SW480 (cell line): ENCODE measurements at places on chromosomes 6 and 20.

DNA sequence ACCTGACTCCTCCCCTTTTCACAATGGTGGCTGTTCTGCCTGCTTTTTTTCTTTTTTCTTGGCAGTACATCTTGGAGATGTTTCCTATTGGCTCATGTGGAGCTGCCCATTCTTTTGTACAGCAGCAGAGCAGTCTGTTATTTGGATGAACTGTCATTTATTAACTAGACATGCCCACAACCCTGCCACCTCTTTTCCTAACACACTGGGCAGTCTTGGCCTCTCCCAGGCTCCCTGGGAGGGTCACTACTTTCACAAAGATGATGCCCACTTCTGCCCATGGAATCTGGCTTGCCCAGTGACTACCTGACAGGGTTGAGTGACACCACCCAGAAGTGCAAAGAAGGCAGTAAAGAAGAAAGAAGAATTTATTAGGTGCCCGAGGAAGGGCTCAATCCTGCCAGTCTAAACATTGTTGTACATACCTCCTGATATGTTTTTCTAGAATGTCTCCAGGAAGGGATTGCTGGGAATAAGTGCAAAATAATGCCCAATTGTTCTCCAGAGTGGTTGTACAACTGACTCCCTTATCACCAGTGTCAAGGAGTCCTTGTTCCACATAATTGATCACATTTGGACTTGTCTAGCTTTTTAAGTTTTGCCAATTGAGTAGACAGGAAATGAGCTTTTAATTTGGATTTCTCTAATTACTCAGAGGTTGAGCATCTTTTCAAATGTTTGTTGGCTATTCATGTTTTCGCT is 19.7 kb upstream of the SCRT2 start:
- DNase-seq = no peak

GRCh38 chr20:18272451-18272850 is 15.9 kb upstream of the ZNF133 start:
- DNase-seq = no peak

DNA sequence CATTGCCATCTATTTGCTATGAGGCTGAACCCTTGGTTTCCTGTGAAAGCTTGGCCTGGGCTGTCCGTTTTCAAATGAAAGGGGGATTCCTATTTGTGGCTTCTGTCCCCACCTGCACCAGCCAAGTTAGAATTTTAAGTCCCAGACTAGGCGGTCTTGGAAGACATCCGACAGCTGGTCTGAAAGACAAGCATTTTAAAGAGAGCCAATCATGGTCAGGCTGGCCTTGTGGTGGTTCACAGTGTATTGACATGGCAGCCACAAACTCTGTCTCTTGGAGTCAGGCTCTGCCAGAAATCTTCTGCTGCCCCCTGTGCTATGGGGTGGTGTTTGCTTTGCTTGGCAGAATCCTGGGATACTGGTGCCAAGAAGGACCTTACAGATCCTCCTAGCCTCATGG is 319.2 kb upstream of the MOCS1 start:
- no peak for DNase-seq

DNA sequence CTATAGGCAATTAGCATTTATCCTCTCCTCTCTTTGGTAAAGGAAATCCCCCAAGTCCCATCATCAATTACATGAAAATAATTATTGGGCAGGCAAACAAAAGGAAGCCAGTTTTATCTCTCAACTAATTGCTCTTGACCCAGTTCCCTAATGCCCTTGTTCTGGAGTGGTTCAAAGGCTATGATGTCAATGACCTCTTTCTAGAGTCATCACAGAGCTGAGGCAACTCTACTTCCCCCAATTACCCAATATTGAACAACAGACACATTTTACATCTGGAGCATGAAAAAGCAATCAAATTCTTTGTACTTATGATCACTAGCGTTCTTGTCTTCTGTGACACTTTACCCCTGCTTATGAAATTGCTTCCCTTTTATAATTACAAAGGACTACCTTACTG is 43.5 kb downstream of the NT5E start:
- no peak for DNase-seq

DNA sequence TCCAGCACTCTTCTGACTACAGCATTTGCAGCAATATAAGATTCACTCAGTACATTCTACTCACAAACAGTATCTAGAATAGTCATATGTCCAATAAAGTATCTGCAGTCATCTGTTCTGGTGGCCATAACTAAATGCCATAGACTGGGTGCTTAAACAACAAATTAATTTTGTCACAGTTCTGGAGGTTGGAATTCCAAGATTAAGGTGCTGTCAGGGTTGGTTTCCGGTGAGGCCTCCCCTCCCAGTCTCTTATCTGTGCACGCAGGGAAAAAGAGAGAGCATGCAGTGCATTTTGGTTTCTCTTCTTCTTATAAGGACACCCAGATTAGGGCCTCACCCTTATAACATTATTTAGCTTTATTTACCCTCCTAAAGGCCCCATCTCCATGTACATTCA is 21.3 kb upstream of the NUS1 start:
- DNase-seq = no peak

GRCh38 chr6:22250486-22250885 is 46.4 kb downstream of the PRL start:
- no peak for DNase-seq

GRCh38 chr20:24485981-24486380 is 16.6 kb downstream of the SYNDIG1 start:
- DNase-seq = no peak

DNA sequence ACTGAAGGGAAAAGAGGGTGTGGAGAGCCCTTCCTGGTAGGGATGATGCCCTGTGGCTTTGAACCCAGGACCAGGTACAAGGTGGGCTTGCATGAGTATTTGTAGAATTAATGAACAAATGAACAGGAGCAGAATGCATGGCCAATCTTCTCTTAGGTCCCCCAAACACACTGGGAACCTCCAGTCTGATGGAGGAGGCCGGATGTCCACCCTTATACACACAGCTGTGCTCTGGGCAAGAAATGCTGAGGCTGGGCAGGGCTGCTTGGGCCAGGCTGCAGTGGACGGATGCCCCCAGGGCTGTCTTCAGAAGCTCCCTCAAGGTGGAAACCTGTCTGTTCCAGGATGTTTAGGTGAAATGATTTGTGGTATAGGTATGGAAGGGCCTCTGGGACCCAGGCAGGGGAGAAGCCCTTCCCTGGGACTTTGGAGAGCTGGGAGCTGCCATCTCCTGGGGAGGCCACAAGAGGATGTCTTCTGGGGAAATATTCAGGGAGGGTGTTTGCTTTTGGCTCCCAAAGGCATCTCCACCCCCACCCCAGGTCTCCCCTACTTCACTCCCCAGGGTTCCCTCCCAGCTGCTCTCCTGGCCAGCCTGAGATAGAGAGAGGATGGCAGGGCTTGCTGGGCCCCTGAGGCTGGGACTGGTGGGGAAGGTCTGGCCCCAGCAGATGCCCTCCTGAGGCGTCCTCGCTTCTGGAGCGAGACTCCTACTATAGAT is 23.3 kb downstream of the VEGFA start:
- no peak for DNase-seq

DNA sequence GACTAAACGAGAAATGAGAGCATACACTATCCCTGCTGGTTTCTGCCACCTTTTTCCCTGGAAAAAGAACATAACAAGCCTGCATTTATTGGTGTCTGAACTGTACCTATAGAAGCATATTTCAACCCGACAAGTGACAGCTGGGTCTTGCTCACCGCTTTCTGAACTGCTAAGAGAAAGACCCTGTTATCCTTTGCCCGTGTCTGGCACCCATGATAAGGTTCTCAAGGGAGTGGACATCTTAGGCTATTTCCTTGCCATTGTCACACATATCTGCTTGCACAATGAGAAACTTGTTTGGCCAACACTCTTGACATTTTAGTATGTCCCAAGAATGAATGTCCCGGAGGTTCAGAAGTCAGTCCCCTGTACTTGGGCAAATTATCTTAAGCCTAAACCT is 19.3 kb downstream of the RIPOR2 start:
- DNase-seq = no peak

DNA sequence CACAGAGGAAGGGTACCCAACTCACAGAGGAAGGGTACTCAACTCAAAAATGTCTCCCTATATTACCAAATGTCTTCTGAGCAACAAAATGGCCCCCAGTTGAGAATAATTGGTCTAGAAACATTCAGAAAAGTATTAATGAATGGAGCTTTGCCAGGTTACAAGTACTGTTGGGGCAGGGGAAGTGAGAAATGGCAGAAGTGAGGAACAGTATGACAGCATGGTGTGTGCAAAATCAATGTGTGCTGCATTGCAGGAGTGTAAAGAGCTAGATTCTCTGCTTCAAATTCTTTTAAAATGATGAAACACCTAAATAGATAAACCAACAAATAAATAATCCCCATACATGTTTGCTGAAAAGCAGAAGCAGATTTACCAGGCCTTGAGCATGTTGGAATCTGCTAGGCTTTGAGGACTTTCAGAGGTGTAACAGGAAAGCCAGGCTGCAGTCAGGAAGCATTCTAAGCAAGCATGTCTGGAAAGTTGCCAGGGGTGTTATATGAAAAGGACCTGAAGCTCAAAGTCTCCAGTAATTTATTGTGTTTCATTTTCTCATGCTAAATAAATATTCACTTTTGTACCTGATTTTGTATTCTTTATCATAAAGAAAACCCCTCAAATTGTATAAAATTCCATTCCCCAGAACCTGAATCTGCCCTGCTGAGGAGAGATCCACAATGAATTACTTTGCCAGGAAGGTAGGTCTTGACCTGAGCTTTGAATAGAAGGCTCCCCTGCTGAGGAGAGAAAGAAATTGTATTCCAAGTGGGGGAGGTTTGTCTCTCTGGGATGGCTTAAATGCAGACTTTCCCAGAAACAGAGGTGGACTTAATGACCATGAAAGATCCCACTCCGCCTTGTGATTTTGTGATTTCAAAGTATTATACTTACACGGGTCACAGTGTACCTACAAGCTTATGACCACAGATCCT is 265.0 kb upstream of the MARCKS start:
- no peak for DNase-seq

DNA sequence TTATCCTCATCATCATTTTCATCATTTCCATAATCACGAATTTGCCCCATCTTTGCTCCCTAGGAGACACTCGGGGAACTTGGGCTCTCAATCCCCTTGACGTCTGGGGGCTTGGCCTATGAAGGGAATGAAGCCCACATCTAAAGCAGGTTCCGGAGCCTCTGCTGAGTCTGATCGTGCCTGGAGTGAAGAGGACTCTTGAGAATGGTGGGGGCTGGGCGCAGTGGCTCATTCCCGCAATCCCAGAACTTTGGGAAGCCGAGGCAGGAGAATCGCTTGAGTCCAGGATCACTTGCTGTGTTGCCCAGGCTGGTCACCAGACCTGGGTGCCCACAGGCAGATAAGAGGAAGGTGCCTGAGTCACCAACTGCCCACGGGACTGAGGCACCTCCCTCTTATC is 114.5 kb downstream of the SYCP2 start:
- DNase-seq = no peak

DNA sequence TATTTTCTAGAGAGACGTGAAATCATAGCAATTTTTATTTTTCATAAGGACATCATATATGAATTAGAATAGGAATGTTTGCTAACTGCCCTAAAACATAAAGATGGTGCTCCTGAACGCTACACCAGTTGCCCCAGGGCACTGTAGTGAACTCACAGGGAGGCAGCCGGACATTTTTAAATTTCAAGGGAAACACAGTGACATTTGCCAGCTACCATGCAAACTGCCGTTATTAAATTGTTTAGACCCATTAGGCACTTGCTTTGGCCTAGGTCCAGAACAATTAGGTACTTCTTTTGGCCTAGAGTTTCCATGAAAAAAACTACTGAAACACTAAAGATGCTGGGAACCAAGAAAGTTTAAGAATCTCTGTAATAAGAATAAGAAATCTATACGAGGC is 24.9 kb upstream of the CFAP206 start:
- DNase-seq = no peak

DNA sequence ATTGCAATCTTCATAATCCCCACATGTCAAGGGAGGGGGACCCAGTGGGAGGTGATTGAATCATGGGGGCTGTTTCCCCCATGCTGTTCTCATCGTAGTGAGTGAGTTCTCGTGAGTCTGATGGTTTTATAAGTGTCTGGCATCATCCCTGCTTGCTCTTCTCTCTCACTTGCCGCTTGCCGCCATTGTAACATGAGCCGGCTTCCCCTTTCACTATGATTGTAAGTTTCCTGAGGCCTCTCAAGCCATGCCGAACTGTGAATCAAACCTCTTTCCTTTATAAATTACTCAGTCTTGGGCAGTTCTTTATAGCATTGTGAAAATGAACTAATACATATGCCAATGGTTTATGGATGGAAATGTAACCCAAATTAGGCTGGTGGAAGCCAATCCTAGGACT is 109.4 kb upstream of the AKAP12 start:
- no peak for DNase-seq

DNA sequence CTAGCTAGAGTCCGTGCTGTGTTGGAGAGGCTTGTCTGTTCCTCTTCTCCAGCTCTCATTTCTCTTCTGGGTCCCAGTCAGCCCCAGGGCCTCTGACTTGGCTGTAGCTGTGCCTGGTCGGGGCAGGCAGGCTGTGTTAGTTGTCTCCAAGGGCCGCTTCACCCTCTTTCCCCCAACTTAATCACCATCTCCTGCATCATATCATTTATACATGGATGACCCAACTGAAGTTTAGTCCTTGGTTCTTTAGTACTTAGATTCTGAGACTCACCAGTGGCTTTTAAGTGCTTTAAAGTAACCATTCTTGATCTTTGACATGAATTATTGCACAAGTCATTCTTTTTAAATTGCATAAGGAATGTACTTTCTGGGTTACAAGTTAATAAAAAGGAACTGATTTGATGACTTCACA is 127.3 kb downstream of the RTN4IP1 start:
- DNase-seq = no peak

- DNase-seq = no peak
These were observed 140.1 kb downstream of the QKI start for GRCh38 chr6:163554663-163555062.

GRCh38 chr6:69863766-69864165 is 2.6 kb upstream of the COL19A1 start:
- no peak for DNase-seq

- no peak for DNase-seq
These were observed 150.6 kb downstream of the NFATC2 start for GRCh38 chr20:51391926-51392325.

- DNase-seq = no peak
These were observed 4.1 kb upstream of the MYT1 start for GRCh38 chr20:64160118-64160517.

DNA sequence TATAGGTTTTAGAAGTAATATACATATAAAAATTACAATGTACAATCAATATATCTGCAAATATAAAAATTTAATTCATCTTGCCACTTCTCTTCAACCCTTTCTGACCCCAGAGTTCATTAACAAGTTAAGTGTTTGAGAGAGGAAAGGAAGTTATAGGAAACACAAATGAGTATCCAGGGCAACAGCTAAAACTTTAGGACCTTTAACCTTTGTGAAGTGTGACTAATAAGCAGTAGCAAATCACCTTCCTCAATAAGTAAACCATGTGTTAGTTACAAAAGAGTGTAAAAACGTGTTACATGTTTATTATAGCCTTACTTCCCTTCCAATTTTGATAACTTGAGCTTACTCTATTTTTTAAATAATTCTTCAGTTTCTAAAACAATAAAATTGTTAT is 73.4 kb upstream of the SIM1 start:
- DNase-seq = no peak

DNA sequence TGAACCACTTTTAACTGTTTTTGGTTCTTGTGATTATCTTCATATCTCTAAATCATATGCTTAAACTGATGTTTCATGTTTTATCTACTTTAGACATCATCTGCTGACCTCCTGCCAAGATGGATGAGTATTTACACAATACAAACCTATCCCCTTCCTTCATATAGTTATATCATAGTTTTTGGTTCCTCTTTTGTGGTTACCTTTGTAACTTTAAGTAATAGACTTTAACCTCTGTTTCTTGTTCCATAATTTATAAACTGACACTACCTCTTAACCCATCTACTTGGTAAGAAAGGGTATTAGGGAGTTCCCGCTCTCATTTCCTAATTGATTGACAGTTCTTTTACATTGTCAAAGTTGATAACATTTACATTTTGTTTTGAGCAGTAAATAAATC is 11.9 kb downstream of the PCMT1 start:
- DNase-seq = no peak
